Activated naive CD4-positive, alpha-beta T cell treated with Interleukin-2 at 50 U/mL for 16 hours (primary cell): ENCODE measurements at places on chromosomes 1 and 21.
A peak's percentile ranks its signal among the peaks of the same experiment; 100 is the strongest.

DNA sequence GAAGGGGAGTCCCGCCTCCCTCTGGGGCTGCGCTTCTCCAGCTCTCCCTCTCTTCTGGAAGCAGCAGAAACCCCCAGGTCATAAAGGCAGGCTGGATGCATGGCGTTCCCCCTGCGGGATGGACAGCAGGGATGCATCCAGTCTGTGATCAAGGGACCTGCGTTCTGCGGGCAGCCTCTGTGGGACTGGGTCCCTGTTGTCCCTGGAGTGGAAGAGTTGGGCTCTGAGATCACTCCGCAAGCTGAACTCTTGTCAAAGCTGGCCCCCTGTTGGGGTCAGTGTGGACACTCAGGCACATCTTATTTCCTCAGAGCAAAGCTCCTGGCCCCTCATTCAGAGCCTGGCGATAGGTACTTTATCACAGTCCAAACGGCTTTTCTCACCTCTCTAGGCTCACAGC, 341.2 kb downstream of the PTPRU start:
- no peak for DNase-seq

GRCh38 chr1:167086033-167086432, 4.1 kb downstream of the GPA33 start:
- DNase-seq: no peak

- no peak for DNase-seq
These were observed 22.7 kb upstream of the GJA8 start for GRCh38 chr1:147879911-147880310.

DNA sequence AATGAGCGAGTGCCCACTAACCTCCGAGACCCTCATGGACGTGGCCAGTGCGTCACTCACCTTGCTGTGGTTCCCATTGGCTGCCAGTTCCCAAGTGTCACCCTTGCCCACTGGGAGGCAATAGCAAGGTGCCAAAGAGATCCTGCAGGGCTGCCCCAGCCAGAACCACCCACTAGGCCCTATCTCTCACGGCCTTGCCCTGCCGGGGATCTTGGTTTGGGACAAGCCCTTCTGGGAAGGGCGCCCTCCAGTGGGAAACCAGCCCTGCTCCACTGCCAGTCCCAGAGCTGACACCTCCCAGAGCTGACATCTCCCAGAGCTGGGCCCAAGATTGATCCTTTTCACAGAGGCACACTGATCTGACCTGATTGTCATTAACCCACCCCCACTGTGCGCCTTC, 2.1 kb upstream of the SELENON start:
- DNase-seq: peak; percentile 32

- DNase-seq: no peak
These were observed 157.8 kb downstream of the SDCCAG8 start for GRCh38 chr1:243413431-243414151.

GRCh38 chr1:231420959-231421545, 1.0 kb downstream of the EGLN1 start:
- DNase-seq: peak; percentile 54

GRCh38 chr1:23904748-23905357, 8.3 kb downstream of the CNR2 start:
- DNase-seq: no peak

DNA sequence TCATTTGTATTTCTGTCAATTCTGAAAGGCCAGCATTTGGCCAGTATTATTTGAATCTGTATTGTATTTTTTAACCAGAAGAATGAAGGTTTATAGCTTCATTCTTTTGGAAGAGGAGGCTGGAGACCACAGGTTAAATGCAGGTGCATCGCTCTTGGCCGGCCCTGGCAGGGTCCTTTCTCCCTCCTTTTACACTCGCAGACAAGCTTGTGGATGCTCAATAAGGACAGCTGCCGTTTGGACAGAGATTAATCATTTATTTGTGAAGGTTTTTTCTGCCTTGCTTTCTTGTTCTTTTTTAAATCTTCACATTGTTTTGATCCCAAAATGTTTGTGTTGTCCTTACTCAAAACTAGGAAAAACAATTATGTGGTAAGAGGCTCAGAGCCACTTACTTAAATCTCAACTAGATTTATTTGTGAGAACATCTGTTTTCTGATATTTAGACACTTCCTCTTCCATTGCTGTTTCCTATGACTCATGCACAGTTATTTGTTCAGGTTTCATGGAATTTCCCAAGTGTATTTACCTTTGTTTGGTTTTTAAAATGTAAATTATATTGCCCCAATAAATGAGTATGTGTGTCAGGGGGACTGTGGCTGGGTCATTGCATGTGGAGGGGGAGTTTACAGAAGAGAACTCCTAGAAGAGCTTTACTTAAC, 46.7 kb upstream of the LAMC2 start:
- DNase-seq: no peak

GRCh38 chr1:242602001-242602400, 77.5 kb upstream of the PLD5 start:
- no peak for DNase-seq

- DNase-seq: no peak
These were observed 27.0 kb downstream of the DNM3 start for GRCh38 chr1:171868217-171868803.

DNA sequence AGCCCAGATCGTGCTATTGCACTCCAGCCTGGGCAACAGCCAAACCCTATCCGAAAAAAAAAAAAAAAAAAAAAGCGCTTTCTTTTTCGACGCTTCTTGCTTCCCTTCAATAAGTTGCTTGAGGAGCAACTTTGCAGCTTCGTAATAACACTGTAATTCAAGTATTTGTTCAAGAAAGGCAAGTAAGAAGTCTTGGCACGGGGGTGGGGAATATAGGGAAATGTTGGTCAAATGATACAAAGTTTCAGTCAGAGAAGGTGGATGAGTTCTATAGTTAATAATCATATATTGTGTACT, 871 bp upstream of the PSMA5 start:
- DNase-seq: no peak

GRCh38 chr1:59141267-59141863, 155.5 kb upstream of the FGGY start:
- no peak for DNase-seq

DNA sequence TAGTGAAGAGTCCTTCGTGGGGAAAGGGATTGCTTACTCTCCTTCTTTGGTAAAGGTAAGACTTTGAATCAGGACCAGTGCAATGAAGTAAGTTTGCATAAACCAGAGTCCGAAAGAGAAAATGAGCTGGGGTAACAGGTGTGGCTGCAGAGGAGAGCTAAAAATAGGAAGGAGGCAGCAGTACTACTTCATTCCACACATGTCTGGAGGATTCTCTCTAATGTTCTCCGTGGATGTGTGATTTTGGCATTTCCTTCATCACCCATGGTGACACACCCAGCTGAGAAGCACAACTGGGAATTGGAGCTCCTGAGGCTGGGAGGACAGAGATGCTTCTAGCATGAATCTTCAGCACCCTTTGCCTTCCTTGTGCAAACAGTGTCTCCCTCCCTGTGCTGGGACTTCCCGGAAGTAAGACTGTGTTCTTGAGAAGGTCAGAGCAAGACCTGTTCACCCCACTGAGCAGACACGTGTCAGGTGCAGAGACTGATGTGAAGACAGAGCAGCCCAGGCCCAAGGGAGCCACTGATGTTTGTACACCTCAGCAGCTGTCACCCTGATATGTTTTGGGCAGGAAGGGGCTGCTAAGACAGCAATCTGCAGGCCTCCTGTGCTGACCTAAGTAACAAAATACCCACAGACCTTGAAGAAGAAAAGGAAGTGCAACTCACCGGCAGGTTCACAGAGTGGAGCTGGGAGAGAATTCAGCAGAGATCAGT, 13.3 kb downstream of the FCRL1 start:
- DNase-seq: no peak

- DNase-seq: no peak
These were observed 105.1 kb downstream of the ITSN1 start for GRCh38 chr21:33747420-33747819.

DNA sequence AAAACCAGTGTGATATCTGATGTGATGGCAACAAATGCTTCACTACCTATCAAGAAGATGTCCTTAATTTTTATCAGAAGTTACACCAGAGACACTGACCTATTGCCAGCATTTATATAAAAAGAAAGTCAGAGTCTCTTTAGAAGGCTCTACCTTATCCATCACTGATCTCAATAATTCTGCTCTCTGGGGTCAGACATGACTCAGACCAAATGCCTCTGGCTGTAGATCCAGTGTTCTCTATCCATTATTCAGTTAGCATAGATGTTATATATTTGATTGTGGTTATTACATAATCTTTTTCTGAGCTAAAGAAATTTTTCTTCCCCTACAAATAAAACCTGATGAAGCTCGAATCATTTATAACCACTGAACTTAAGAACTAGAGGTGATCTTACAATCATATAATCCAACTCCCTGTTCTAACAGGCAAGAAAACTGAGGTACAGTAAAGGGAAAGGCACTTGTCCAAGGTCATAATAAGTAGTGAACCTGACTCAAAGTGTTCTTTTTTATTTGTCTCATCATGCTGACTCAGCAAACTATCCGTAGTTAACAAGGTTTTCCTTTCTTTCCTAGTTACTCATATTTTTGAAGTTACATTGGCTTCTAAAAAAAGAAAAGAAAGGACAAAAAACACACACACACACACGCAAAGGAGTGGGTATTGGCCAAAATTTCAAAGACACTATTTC, 43.6 kb upstream of the ESRRG start:
- DNase-seq: no peak

GRCh38 chr21:34313116-34313515, 50.7 kb upstream of the KCNE2 start:
- DNase-seq: no peak

DNA sequence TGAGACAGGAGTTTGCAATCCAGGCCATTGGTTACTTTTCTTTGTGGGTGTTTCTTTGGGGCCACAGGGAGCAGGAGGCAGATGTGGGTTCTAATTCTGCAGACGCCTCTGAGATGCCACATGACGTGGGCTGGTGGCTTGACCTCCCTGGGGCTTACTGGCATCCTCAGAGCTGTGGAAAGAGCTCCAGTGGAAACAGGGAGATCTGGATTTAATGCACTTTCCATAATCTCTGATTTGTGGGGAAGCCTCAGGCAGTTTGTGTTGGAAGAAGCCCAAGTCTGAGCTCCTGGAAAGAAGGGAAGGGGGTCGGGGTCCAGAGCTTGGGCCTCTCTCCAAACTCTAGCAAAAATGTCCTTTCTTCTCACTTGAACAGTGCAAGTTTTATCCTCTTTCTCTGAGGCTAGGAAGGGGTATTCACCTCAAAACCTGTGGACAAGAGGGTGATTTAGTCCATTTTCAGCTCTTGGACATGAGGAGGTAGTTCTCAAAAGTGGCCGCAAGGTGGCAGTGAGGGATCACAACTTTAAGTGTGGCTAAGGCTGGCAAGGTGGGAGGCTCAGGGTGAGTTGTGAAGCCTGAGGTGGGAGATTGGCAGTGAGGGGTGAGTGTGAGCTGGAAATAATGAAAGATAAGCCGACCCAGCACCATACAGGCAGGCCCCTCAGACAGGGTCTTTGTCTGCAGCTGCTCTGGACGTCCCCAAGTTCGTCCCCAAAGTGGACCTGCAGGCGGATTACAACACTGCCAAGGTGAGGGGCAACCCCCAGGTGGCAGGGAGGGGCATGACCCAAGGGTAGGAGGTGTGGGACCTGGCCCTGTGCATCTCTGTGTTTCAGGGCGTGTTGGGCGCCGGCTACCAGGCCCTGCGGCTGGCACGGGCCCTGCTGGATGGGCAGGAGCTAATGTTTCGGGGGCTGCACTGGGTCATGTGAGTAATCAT, 9.2 kb downstream of the IKBKE start:
- peak; percentile 75 for DNase-seq

- no peak for DNase-seq
These were observed 527.5 kb upstream of the DAB1 start for GRCh38 chr1:57951390-57951789.

DNA sequence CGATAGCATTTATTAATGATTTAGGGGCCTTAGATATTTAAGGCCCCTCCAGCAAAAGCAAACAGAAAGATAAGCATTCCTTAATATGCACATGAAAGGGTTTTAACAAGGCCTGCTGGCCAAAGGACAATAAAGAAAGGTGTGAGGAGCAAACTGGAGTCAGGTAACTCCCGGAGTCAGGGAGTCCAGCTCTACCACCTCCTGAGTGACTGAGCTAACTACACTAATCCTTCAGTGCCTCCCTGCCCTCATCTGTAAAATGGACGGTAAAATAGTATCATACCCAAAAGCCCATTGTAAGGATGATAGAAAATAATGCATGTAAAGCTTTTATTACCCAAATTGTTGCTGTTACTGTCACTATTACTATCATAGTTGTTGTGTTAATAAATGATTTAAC, 161.7 kb downstream of the SIPA1L2 start:
- no peak for DNase-seq

- no peak for DNase-seq
These were observed 12.7 kb downstream of the NFASC start for GRCh38 chr1:204883405-204883804.

DNA sequence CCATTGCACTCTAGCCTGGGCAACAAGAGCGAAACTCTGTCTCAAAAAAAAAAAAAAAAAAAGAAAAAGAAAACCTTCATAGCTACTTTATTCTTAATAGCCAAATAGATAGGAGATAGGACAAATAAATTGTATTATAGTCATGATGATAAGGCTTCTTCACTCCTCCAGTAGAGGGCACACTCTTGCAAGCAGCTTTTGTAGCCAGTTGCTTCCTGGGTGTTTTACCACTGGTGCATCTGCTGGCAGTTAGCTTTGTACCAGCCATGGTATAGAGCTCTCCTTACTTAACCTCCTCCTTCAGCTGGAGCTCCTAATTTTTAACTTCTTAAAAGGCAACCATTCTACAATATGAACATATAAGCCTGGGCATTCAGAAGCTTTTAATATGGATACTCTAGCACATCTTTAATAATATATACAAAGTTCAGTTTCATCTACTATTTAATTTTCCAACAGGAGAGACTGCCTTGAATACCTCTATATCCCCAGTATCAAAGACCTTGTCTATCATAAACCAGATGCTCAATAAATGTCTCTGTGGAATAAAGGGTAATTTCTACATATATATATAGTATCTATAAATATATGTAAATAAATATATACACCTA, 35.8 kb downstream of the EVI5 start:
- peak; percentile 25 for DNase-seq

DNA sequence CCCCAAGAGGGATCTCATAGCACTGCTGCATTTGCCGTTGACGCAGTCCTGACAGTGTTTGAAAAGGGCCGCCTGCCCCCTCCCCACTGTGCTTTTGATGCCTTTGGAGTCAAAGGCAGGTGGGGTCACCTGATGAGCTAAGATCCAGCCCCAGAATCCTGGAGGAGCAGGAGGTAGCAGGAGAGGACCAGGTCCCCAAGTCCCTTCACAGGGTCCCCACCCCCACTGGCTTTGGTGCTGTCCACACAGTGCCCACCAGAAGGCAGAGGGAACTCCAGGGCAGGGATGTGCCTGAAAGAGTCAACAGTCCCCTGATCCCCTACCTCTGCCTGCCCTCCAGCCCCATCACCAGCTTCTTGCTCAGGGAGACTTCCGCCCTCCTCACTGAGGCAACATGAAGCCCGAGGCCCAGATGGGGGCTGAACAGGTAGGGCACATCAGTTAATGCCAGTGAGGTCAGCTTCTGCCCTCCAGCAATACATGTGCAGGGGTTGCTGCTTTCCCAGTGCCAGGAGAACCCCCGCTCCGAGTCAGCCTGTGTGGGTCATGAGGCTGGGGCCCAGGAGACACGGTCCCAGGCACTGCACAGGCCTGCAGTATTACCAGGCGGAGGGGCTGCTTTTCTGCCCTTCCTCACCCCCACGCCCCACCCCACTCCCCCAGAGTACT, 8.8 kb upstream of the KCNC4 start:
- DNase-seq: no peak

GRCh38 chr1:183472488-183473216, at the start of gene SMG7:
Gene SMG7 (plus strand): TSS chr1:183472499. CDS start chr1:183472621, 122 bp downstream.
- peak; percentile 53 for DNase-seq

- no peak for DNase-seq
These were observed 71.0 kb downstream of the SIK1 start for GRCh38 chr21:43355925-43356289.

- peak; percentile 56 for DNase-seq
These were observed at the start of gene NCMAP for GRCh38 chr1:24555591-24556413. Gene NCMAP (plus strand): TSS chr1:24556087. CDS start chr1:24595431, 39,344 bp downstream.

GRCh38 chr1:170670802-170671628, 7.1 kb downstream of the PRRX1 start:
- no peak for DNase-seq
